ENCODE measurements at places on chromosomes 7 and 10.

- DNase-seq, result no peak
Measured at GRCh38 chr7:157557263-157557662, 220.5 kb downstream of the DNAJB6 start.

DNA sequence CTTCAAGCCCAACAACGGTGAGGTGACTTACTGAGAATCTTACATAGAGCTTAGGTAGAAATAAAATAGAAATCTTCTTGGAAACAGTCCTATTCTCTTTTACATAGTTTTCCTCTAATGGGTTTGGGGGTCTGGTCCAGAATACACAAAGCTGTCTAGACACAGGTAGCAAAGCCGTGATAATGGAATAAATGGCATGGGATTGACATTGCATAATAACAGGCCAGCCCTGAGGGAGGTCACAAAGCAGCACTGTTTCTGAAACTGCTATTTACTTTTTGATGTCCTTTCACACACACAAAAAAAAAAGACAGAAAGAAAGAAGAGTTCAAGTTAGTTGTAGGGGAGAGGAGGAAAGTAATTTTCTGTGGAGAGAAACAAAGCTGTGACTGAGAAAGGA lies 364.8 kb upstream of the SORCS1 start:
- no peak for DNase-seq

GRCh38 chr10:80498833-80499741 lies 38.6 kb upstream of the SH2D4B start:
- DNase-seq, result no peak

- DNase-seq, result no peak
Measured at GRCh38 chr7:113131367-113131766, 13.0 kb upstream of the SMIM30 start.

All from NCI-H1436 treated with DMSO at 0.1 percent for 48 hours (cell line).